ENCODE measurements at places on chromosomes 3 and 15. TPM values are rescaled to one million over a fixed set of nuclear protein-coding genes. Genes with fewer than 3 reads are reported as not detected.

DNA sequence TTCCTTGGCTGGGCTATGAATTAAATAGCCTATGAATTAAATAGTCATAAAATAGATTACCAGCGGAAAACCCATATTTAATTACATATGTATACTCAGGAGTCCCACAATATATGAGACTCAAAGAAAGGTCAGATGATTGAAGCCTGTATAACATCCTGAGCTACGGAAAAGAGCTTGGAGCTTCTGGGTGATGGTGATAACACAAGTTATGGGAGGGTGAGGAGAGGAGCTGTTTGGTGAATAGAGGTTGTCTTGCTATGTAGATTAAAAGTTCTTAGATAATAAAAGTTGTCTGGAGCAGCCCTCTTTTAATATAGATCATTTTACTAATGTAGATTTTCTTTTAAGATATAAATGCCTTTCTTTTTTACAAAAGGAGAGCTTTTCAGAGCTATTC lies 1.8 kb downstream of the PML start:
- DNase-seq, result no peak

GRCh38 chr15:88077296-88078020 lies 179.1 kb downstream of the NTRK3 start:
- no peak for DNase-seq

DNA sequence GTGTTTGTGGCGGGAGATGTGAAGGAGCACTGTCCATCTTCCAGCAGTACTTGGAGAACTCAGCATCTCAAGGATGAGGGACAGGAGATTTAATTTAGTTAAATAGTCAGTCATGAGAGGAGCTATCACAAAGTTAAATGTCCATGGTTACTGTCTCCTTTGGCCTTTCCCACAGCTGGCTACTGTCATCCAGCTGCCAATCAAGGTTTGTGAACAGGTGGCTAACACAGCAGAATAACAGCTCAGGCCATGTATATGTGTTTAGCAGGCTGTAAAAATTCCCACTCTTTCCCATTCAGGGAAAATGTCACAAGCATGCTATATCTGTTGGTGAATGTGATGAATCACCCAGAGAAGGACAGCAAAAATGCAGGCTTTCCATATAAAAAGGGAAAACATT lies 120.5 kb downstream of the TMEM108 start:
- no peak for DNase-seq

DNA sequence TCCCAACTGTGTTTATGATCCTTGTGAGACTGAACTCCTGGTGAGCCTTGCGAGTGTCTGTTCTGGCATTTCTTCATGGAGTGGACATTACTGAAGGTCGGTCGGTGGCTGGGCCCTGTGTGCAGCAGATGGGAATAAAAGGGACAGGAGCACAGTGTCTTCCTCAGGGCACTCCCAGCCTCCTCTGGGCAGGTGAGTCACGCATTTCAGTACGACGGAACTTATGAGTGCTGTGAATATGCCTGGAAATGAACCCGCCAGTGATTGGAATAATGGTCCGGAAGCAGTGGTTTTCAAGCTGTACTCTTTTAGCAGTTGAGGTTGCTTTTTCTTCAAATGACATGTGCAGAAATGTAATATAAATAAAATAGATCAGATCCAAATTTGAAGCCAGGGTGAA lies 55.1 kb downstream of the LARS2 start:
- DNase-seq, result no peak

GRCh38 chr15:57923306-57923705 lies 142.2 kb downstream of the ALDH1A2 start:
- DNase-seq, result no peak

DNA sequence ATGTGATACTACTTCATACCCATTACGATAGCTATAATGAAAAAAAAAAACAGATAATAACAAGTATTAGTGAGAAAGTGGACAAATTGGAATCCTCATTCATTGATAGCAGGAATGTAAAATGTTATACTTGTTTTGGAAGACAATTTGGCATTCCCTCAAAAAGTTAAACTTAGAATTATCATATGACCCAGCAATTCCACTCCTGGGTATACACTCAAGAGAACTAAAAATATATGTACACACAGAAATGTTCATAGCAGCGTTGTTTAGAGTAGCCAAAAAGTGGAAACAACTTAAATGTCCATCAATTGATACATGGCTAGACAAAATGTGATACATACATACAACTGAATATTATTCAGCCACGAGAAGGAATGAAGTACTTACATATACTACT lies 69.9 kb downstream of the PRICKLE2 start:
- DNase-seq, result no peak

- no peak for DNase-seq
Observed at GRCh38 chr15:68650901-68651709, 72.3 kb downstream of the CORO2B start.

DNA sequence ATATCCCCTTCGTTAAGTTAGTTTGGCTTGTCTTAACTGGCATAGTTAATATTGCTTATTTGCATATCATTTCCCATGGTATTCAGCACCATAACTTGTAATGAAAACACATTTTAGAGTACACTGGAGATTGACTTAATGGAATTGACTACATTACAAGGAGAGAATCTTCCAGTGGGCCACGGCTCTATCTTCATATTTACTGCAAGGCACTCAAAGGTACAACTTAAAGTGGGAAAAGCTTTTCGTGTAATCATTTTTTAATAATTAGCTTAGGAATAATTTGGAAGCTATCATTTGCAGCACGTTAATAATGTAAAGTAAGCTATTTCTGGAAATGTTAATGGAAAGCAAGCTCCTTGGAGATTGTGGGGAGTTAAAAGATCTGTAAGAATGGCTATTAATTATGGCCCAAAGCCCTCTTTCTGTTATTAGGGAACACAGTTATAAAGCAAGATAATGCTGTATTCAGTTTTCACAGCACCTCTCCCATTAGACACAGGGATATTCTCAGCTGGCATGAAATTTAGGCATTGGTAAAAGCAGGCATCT lies 551.5 kb upstream of the RGMA start:
- DNase-seq, result no peak

The CAMK1 gene
- 44.1 TPM for polyA plus RNA-seq

The TM4SF18 gene
- polyA plus RNA-seq, result 8.1 TPM

The GRK7 gene
- polyA plus RNA-seq, result 0.21 TPM

The ACAN gene
- polyA plus RNA-seq, result 25.5 TPM

The CERS3 gene
- 0.55 TPM for polyA plus RNA-seq

The CELSR3 gene
- 25.7 TPM for polyA plus RNA-seq

All from spinal cord (tissue), 10 donors.